ENCODE measurements at places on chromosomes 6 and 20. TPM values are rescaled to one million over a fixed set of nuclear protein-coding genes. Genes with fewer than 3 reads are reported as not detected.
A peak's percentile ranks its signal among the peaks of the same experiment; 100 is the strongest.

Gene DEFB124
- not detected for total RNA-seq

GRCh38 chr20:9514461-9515213, at the start of gene LAMP5:
LAMP5 (plus strand) TSS chr20:9514590; CDS start chr20:9514853, 263 bp downstream.
- DNase-seq: peak; percentile 17
- H3K4me3 ChIP-seq: peak within 1 kb of the TSS; percentile 8
- H3K27me3 ChIP-seq: peaks cover 58% of the 10 kb centered on the region
- peaks cover 8% of the 10 kb centered on the region for H3K4me1 ChIP-seq
- no peak within 1 kb of the TSS for H3K27ac ChIP-seq
- no peaks in the 10 kb centered on the region for H3K36me3 ChIP-seq

Gene CD93
- not detected for total RNA-seq

Gene BFSP1
- total RNA-seq: 1.8 TPM

- H3K27ac ChIP-seq: no peak overlapping the region
- H3K27me3 ChIP-seq: no peaks in the 10 kb centered on the region
- DNase-seq: no peak
- no peak overlapping the region for H3K4me3 ChIP-seq
Observed at GRCh38 chr20:3183896-3184612, 10.7 kb upstream of the LZTS3 start.

GRCh38 chr20:44030394-44030793, 115.7 kb downstream of the TOX2 start:
- no peak for DNase-seq
- peaks cover 10% of the 10 kb centered on the region for H3K27me3 ChIP-seq
- peaks cover 46% of the 10 kb centered on the region for H3K4me1 ChIP-seq
- H3K27ac ChIP-seq: no peak overlapping the region
- peaks cover 26% of the 10 kb centered on the region for H3K36me3 ChIP-seq

GRCh38 chr20:4635781-4636180, 85.9 kb upstream of the PRND start:
- no peak for DNase-seq
- H3K27ac ChIP-seq: no peak overlapping the region
- H3K4me3 ChIP-seq: no peak overlapping the region
- H3K27me3 ChIP-seq: no peaks in the 10 kb centered on the region

- peaks cover 31% of the 10 kb centered on the region for H3K27me3 ChIP-seq
- no peak overlapping the region for H3K4me3 ChIP-seq
- no peak for DNase-seq
- no peaks in the 10 kb centered on the region for H3K36me3 ChIP-seq
- no peak overlapping the region for H3K27ac ChIP-seq
Observed at GRCh38 chr6:41651246-41651961, 13.1 kb downstream of the MDFI start.

GRCh38 chr20:6525447-6526303, 241.8 kb upstream of the BMP2 start:
- no peaks in the 10 kb centered on the region for H3K36me3 ChIP-seq
- H3K4me1 ChIP-seq: no peaks in the 10 kb centered on the region
- H3K27me3 ChIP-seq: no peaks in the 10 kb centered on the region
- DNase-seq: no peak
- H3K4me3 ChIP-seq: no peak overlapping the region
- H3K27ac ChIP-seq: no peak overlapping the region

Gene GDAP1L1
- total RNA-seq: not detected

DNA sequence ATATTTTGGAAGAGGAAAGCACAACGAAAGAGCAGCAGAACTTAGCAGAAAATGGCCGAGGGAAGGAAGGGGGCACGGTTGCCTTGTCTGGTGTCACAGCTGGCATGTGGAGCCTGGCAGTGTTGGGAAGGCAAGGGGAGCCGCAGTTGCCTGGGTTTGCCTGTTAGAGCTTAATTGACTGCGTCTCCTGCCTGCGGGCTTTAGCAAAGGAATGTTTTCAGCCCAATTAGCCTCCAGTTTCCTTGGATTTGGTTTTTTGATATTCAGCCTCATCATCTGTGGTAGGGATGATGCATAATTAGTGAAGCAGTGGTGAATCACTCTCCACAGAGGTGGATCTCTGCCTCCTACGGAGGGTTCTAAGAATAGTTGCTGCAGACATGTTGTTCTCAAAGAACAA, 832.6 kb downstream of the QKI start:
- H3K27ac ChIP-seq: no peak overlapping the region
- 0 out of 2 replicates have a peak, but pooled peaks cover 2% of the 10 kb centered on the region for H3K36me3 ChIP-seq
- DNase-seq: peak; percentile 7
- H3K4me3 ChIP-seq: no peak overlapping the region
- no peaks in the 10 kb centered on the region for H3K27me3 ChIP-seq
- H3K4me1 ChIP-seq: no peaks in the 10 kb centered on the region

GRCh38 chr6:168852376-168852884, 401.2 kb downstream of the THBS2 start:
- H3K27ac ChIP-seq: peak overlapping the region; percentile 24
- H3K27me3 ChIP-seq: peaks cover 6% of the 10 kb centered on the region
- H3K4me3 ChIP-seq: peak overlapping the region; percentile 91
- no peak for DNase-seq
- peaks cover 23% of the 10 kb centered on the region for H3K4me1 ChIP-seq

Gene DAAM2
- 8.3 TPM for total RNA-seq

GRCh38 chr6:30494291-30494861, 5.1 kb downstream of the HLA-E start:
- peaks cover 26% of the 10 kb centered on the region for H3K36me3 ChIP-seq
- no peak for DNase-seq

Gene GPX5
- total RNA-seq: not detected

- peaks cover 2% of the 10 kb centered on the region for H3K27me3 ChIP-seq
- H3K27ac ChIP-seq: peak overlapping the region; percentile 88
- H3K4me1 ChIP-seq: peaks cover 26% of the 10 kb centered on the region
- no peak for DNase-seq
- peak overlapping the region; percentile 92 for H3K4me3 ChIP-seq
- H3K36me3 ChIP-seq: peaks cover 14% of the 10 kb centered on the region
Observed at GRCh38 chr20:35286077-35286898, 1.7 kb upstream of the EIF6 start.
